ENCODE measurements at places on chromosomes 7 and 10. TPM values are rescaled to one million over a fixed set of nuclear protein-coding genes. Genes with fewer than 3 reads are reported as not detected.
A peak's percentile ranks its signal among the peaks of the same experiment; 100 is the strongest.

DNA sequence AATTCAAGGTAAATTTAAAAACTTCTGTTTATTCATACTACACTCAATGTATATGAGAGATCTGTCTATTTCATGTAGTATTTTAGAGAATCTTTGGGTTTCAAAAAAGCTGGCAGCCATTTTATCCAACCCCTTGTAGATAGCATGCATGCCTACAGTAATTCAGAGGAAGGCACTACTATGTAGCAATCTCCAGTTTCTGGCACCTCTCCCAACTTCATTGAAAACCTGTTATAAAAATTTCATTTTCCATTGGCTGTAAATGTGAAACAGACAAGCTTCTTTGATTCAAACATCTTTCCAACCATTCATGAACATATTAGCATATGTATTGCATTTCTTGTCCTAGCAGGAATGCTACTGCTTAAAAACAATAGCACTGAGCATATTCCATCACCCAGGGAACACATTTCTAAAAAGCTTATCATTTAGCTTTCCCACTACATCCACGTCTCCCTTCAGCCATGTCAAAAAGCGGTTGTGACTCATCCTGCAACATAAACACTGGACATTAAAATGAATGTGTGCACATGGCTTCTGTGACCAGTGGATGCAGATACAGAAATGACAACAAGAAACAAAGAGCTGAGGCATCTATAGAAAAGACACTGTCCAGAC is 330.4 kb upstream of the AOAH start:
- no peak for DNase-seq

DNA sequence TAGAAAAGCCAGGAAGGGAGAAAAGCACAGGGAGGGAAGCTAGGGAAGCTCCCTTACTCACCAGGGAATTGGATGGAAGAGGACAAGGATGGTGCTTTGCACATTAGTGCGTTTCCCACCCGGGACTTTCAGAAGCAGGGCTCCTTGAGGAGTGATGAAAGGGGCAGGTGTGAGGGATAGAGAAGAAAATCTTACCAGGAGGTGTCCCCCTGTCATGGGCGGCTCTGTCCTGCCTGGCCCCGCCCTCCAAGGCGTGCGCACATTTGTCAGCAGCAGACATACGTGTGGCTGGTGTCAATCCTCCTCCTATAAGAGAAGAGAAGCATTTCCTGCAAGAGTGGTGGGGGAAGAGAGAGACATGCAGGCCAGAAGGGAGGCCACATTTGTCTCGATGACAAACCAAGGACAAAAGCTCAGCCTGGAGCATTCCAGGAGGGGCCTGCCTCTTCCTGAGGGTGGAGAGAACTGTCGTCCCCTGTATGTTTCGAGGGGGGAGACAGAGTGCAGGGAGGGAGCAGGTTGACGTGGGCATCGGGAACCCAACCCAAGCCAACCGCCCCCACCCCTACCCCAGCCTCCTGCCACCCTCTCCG is 47.4 kb upstream of the COMTD1 start:
- no peak for DNase-seq

GRCh38 chr10:95181726-95182125 is 12.3 kb upstream of the ACSM6 start:
- no peak for DNase-seq

GRCh38 chr7:24877790-24878311 is 102.1 kb downstream of the OSBPL3 start:
- DNase-seq: no peak

DNA sequence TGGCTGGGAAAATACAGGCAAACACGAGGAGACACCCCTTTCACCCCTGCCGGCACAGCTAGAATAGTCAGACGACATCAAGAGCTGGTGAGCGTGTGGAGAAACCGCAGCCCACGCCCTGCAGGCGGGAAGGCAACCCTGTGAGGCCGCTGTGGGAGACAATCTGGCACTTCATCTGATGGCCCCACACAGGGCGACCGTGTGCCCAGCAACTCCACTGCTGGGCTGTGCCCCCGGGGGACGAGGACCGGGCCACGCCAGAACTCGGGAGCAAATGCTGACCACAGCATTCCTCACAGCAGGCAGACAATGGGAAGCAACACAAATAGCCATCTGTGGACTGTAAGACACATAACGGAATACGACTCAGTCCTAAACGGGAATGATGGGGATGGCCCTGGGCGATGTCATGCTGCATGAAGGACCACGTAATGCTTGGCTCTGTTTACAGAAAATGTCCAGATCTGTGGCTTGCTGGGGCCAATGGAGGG is 58.9 kb downstream of the CFAP46 start:
- DNase-seq: no peak

DNA sequence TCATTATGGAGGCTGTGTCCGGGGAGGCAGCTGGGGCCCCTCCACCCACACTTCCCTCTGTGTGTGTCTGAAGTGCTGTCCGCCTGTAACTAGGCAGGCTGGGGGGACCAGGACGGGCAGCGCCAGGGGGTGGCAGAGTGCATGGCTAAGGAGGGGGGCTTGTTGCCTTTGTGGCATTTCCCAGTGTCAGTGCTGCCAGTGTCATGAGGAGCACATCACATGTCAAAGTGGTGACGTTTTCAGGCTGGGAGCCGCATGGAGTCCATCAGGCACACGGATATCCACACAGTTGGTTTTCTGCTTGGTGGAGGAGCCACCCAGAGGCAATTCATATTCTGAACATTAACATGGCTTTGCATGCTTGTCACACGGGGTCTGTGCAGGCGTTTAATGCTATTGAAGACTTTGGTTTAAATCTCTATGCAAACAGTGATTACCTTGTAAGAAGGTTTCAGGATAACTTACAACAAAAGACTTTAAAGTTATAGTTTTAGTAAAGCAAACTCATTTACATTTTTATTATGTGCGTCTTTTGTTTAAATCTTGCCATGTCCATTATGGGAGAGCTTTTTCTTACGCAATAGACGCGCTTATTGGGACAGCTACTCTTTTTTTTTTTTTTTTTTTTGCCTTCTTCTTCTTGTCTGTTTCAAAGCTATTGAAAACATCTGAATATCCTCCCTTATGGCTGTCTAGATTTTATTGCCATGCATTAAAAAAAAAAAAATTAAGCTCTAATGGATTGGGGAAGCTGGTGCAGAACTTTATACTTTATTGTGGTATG is 52.9 kb downstream of the C10orf67 start:
- DNase-seq: no peak

DNA sequence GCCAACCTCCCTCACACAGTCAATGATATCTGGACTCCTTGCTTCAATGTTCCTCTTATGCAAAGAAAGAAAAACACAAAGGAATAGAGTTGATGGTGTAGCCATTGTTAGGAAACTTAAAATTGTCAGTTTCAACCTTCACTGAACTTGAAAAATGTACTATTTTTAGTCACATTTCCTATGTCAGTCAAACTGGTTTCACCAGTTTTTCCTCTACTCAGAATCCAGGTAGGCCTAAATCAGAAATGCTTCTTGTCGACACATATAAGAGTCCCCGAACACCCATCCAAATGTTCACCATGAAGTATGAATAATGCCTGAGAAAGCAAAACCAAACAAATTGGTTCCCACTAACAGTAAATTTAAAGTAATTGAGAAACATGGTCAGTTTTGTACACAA is 42.4 kb upstream of the ZMYND11 start:
- no peak for DNase-seq

Gene SUN3
- not detected for polyA plus RNA-seq

DNA sequence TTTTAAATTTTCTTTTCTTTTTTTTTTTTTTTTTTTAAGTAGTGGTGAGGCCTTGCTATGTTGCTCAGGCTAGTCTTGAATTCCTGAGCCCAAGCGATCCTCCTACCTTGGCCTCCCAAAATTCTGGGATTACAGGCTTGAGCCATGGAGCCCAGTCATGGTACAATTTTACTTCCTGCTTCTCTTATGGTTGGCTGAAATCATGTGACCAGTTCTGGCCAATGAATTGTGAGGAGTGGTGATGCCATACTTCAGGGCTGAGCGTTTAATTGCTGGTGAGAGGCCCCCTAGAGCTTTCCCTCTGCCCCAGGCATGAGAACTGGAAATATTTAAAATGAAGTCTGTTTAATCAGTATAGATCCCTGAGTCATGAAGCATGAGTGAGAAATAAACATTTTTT is 22.2 kb upstream of the BAIAP2L1 start:
- DNase-seq: no peak

DNA sequence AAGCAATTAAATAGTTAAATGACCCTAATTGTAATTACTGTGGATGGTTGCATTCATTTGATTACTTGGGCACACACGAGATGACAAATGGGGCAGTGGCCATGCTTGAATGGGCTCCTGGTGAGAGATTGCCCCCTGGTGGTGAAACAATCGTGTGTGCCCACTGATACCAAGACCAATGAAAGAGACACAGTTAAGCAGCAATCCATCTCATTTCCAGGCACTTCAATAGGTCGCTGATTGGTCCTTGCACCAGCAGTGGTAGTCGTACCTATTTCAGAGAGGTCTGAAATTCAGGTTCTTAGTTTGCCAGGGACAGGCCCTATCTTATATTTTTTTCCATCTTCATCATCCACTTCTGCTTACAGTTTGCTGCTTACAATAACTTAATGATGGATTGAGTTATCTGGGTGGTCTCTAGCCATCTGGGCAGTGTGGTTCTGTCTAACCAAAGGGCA is 8.3 kb downstream of the PCBD1 start:
- DNase-seq: peak; percentile 38
